ENCODE measurements at places on chromosomes 3 and 15.

- DNase-seq: no peak
Observed at GRCh38 chr3:81390796-81391195, 370.6 kb downstream of the GBE1 start.

DNA sequence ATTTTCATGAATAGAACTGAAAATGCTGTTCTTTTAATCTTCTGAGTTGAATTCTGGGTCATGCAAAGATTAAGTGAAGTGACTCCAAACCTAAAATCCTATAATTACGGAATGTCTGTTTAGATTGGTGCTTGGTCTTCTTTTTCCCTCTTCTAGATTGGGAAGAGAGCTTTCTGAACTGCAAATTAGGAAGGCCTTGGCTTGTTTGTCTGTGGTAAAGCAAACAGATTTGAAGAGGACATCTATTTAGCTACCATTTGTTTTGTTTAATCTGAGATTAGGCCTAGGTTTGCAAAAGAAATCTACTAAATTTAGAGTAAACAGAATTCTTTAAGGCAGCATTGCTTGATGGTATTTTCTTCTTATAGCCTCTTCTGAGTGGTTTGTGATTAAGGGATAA, 23.5 kb downstream of the PAQR9 start:
- DNase-seq: no peak

- no peak for DNase-seq
Observed at GRCh38 chr3:182235504-182235903, 523.8 kb downstream of the SOX2 start.

GRCh38 chr15:69468241-69469121, 15.9 kb downstream of the RPLP1 start:
- DNase-seq: no peak

- no peak for DNase-seq
Observed at GRCh38 chr3:150006794-150007193, 36.1 kb upstream of the PFN2 start.

DNA sequence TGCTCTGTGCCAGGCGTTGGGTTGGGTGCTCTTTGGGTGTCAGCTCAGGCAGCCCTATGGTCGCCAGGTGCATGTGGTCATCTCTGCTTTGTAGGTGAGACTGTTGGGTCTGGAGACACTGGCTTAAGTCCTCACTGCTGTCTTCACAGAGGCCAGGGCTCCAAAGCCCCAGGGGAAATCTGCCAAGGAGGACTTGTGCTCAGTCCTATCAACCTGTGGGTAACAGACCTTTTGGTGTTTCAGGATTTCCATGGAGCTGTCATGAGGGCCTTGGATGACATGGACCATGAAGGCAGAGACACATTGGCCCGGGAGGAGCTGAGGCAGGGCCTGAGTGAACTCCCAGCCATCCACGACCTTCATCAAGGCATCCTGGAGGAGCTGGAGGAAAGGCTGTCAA, 50.1 kb upstream of the NR2C2 start:
- DNase-seq: no peak

- DNase-seq: no peak
Observed at GRCh38 chr3:190092250-190092649, 28.4 kb downstream of the P3H2 start.

DNA sequence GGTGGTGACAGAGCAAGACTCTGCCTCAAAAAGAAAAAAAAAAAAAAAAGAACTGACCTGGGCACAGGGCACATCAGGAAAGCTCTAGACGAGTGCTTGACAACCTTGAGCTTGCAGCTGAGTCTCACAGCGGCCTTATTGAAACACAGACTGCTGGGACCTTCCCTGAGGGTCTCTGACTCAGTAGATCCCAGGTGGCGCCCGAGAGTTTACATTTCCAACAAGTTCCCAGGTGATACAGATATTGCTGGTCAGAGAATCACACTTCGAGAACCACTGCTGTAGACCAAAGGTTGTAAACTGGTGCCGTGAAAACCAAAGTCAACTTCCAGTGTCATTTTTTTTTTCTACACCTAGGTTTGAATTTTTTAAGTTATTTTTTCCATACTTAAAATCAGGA, 573.2 kb upstream of the MDFIC2 start:
- no peak for DNase-seq
